Activated T-helper 2 cell treated with anti-CD3 and anti-CD28 coated beads, Interferon-gamma antibody, Interleukin-2, Interleukin-4, amounts not matched to agents 10 μg/mL and 5 μg/mL and 100 μg/mL, durations not matched to agents 14 hours and 24 hours and 36 hours (primary cell): ENCODE measurements at places on chromosomes 13 and 19. TPM values are rescaled to one million over a fixed set of nuclear protein-coding genes. Genes with fewer than 3 reads are reported as not detected.
A peak's percentile ranks its signal among the peaks of the same experiment; 100 is the strongest.

DNA sequence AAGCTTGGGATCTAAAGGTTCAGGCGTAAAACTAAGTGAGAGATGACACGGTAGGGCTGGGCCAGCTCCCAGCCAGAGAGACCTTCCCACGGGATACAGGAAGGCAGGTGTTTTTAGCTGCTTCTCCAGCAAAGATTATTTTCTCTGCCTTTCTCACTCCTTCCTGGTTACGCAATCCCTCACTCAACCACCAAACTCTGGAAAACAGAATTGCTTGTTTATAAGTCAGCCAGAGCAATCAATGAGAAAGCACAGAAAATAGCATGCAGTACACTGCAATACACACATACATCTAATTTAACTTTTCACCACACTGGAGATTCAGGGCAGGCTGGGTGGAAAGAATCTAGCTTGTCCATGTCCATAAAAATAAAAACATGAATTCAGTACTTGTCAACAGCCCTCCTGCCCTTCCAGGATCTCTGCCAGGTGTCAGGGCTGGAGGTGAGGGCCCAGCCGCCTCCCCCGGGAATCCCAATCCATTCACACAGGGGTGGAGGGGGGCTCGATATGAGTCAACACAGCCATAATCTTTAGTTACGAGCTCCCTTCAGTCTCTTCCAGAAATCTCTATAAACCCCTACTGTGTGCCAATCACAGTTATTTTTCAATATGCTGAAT lies 12.2 kb downstream of the RHPN2 start:
- DNase-seq = no peak
- no peaks in the 10 kb centered on the region for H3K4me1 ChIP-seq
- no peaks in the 10 kb centered on the region for H3K27me3 ChIP-seq

- H3K27ac ChIP-seq = no peak overlapping the region
- H3K4me1 ChIP-seq = peaks cover 22% of the 10 kb centered on the region
- peaks cover 6% of the 10 kb centered on the region for H3K27me3 ChIP-seq
- DNase-seq = no peak
- no peak overlapping the region for H3K4me3 ChIP-seq
- no peaks in the 10 kb centered on the region for H3K36me3 ChIP-seq
Observed at GRCh38 chr19:39301562-39301961, 5.4 kb downstream of the IFNL1 start.

GRCh38 chr13:102555914-102556553 lies 40.8 kb upstream of the TPP2 start:
- no peak overlapping the region for H3K27ac ChIP-seq
- H3K4me3 ChIP-seq = no peak overlapping the region
- H3K27me3 ChIP-seq = peaks cover 9% of the 10 kb centered on the region
- H3K4me1 ChIP-seq = peaks cover 2% of the 10 kb centered on the region
- DNase-seq = no peak
- H3K36me3 ChIP-seq = no peaks in the 10 kb centered on the region

- no peak within 1 kb of the TSS for H3K27ac ChIP-seq
- peaks cover 4% of the 10 kb centered on the region for H3K36me3 ChIP-seq
- no peaks in the 10 kb centered on the region for H3K4me1 ChIP-seq
- DNase-seq = peak; percentile 94
- peak within 1 kb of the TSS; percentile 79 for H3K4me3 ChIP-seq
Observed at GRCh38 chr19:2819540-2820111, at the start of gene ZNF554. TSS of gene ZNF554 (plus strand) at chr19:2819868. CDS start at chr19:2820072, 204 bp downstream.

DNA sequence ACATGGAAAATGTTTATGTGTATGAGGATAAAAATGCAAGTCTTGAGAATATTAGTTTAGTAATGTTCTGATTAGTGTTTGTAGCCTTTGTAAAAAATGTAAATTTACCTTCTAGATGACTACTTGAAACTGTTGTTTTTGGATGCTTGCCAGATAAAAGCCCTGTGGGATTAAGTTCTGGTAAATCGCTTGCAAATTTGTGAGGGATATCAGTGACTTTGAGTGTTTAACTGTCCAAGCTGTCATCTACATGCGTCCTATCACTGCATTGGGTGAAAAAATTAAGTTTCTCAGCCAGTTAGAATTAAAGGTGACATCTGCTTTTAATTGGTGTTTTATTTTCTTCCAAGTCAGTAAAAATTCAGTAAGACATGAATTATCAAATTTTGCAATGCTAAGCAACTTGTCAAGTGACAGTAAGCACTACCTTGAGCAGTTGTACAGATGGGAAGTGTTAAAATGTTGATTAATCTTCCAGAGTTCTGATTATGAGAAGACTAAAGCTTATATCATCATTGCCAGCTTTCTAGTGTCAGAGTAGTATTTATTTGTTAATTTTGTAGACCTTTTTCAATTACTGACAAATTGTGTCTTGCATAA lies 88.0 kb downstream of the PCCA start:
- no peaks in the 10 kb centered on the region for H3K27me3 ChIP-seq
- peaks cover 6% of the 10 kb centered on the region for H3K4me1 ChIP-seq
- no peak overlapping the region for H3K27ac ChIP-seq
- DNase-seq = no peak

DNA sequence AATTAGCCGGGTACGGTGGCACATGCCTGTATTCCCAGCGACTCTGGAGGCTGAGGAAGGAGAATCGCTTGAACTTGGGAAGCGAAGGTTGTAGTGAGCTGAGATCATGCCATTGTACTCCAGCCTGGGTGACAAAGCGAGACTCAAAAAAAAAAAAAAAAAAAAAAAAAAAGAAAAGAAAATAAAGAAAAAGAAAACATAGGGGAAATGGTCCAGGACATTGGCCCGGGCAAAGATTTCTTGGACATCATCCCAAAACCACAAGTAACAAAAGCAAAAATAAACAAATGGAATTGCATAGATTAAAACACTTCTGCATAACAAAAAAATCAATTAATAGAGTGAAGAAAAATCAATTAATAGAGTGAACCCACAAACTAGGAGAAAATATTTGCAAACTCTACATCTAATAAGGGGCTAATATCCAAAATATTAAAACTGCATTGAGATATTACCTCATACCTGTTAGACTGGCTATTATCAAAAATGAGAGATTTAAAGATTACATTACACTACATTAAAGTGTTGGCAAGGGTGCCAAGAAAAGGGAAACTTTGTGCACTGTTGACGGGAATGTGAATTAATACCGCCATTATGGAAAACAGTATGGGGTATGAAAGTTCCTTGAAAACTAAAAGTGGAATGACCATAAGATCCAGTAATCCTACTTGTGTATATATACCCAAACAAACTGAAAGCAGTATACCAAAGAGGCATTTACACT lies 18.5 kb upstream of the ABCC4 start:
- H3K27ac ChIP-seq = no peak overlapping the region
- no peak for DNase-seq
- no peak overlapping the region for H3K4me3 ChIP-seq
- no peaks in the 10 kb centered on the region for H3K27me3 ChIP-seq
- no peaks in the 10 kb centered on the region for H3K4me1 ChIP-seq

- no peak overlapping the region for H3K4me3 ChIP-seq
- H3K27me3 ChIP-seq = no peaks in the 10 kb centered on the region
- no peaks in the 10 kb centered on the region for H3K36me3 ChIP-seq
- DNase-seq = no peak
Observed at GRCh38 chr13:100954430-100955305, 280.1 kb upstream of the TMTC4 start.

PSG1 gene
- total RNA-seq = not detected in 2 replicates

ERICH4 gene
- not detected in 2 replicates for total RNA-seq
